HFFc6 (cell line): ENCODE measurements at places on chromosomes 1 and 21. TPM values are rescaled to one million over a fixed set of nuclear protein-coding genes. Genes with fewer than 3 reads are reported as not detected.

DNA sequence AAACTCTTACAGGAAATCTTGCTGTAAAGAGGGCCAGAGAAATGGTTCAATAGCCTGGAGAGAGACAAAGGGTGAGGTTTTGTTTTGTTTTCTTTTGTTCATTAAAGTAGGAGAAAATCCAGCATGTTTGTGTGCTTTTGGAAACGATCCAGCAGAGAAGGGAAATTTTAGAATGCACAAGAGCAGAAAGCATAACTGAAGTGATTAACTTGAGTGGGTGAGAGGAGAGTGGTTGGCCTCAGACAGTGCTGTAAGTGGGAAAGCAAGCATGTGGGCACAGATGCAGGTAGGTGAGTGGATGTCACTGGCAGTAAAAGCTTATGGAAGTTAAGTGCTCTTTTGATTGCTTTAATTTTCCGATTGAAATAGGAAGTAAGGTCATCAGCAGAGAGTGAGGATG is 50.2 kb downstream of the EEIG2 start:
- DNase-seq, result no peak

DNA sequence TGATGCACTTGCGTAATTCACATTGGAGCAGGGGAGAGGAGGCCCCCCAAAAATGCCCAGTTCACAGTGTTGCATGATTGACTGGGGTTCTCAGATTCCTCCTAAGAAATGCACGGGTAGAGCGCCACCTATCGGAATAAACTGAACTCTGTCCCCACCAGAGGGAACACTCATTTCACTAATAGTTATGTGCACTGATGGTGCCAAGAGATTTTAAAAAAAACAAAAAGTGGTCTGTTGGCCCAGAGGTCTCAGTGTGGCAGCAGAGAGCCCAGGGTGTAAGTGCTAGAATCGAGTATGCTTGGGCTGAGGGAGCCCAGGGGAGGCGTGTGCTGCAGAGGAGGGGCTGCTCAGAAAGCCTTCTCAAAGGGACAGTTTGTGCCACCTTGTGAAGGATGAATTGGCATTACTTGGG is 6.9 kb downstream of the PINK1 start:
- DNase-seq, result peak; percentile 43

The PRKAA2 gene
- 0.05 to 0.33 TPM (median 0.30 TPM) in 3 replicates for total RNA-seq

The TNFSF18 gene
- 0.09 to 0.15 TPM in 2 of 3 replicates, not detected in the other for total RNA-seq

- DNase-seq, result no peak
Measured at GRCh38 chr1:77623066-77623465, 59.4 kb downstream of the ZZZ3 start.

GRCh38 chr1:94624203-94624602 is 82.6 kb upstream of the F3 start:
- no peak for DNase-seq

The TMEM82 gene
- total RNA-seq, result not detected in 3 replicates

GRCh38 chr21:42276526-42277154 is 38.6 kb downstream of the TFF3 start:
- DNase-seq, result no peak

DNA sequence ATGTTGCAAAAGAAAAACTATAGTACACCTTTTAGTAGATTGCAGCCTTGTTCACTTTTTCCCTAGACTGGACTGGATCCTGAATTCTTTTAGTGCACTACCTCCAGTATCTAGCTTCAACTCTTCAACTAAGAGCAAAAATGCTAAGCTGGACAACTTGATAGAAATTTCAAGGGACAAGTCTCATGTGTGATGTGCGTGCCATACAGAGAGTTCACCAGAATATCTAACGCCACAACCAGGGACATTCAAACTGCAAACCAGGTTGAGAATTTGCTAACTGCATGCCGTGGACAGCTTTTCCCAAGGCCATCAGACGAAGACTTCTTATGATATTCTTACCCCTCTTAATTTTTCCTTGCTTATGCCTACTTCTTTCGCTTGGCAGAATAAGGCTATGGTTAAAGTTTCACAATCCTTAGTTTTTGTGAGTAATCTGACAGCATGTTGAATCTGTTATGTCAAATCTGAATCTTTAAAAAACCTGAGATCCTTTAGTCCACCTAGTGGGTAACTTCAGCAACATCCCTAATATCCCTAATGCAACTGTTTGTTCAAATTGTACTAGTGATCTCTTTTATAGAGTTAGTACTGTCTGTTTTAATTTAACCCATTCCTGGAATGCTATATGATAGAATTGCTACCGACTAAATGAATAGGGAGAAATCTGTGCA is 66.4 kb downstream of the DDAH1 start:
- peak; percentile 51 for DNase-seq

- no peak for DNase-seq
Measured at GRCh38 chr1:48023488-48023887, 26.3 kb upstream of the TRABD2B start.

DNA sequence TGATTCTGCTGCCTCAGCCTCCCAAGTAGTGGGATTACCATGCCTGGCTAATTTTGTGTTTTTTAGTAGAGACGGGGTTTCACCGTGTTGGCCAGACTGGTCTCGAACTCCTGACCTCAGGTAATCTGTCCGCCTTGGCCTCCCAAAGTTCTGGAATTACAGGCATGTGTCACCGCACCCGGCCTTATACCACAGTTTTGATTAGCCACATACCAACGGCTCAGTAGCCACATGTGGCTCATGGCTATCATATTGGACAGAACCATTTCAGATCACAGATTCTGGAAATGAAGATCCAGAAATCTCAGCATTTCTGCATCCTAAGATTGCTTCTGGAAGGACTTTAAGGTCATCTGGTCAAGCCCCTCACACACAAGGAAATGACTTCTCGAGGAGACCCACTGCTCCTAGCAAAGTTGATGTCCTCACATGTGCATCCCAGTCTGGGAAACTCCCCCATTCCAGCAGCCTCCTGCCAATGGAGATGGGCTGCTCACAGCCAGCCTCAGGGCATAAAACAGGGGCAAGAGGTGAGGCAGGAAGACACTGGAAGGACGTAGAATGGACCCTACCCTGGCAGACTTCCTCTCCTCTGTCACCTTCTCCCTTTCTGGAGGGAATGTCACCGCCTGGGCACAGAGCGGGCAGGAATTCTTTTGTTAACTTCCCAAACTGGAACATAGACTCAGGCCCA is 17.5 kb upstream of the CITED4 start:
- no peak for DNase-seq

The SPRR2B gene
- not detected in 3 replicates for total RNA-seq

The CFHR4 gene
- not detected in 3 replicates for total RNA-seq

The ANKRD45 gene
- 0.11 to 0.20 TPM (median 0.19 TPM) in 3 replicates for total RNA-seq

DNA sequence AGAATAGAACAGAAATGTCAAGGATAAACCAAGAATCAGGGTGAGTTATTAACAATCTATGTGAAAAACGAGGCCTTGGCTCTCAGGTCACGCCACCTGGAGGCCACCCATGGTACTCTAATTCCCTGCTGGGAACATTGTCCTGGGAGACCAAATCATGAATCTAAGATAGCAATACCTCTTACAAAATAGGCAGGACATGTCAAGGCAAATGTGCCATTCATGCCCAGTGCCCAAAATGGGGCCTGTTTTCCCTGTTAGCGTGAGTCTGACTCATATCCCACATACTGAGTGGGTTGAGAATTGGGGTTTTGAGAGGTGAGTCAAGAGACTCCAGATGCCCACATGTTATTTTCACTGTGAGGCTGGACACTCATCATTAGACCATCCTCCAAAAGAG is 380.8 kb downstream of the HHIPL2 start:
- peak; percentile 90 for DNase-seq

GRCh38 chr1:32220746-32221580 is 1.2 kb downstream of the TMEM234 start:
- no peak for DNase-seq

DNA sequence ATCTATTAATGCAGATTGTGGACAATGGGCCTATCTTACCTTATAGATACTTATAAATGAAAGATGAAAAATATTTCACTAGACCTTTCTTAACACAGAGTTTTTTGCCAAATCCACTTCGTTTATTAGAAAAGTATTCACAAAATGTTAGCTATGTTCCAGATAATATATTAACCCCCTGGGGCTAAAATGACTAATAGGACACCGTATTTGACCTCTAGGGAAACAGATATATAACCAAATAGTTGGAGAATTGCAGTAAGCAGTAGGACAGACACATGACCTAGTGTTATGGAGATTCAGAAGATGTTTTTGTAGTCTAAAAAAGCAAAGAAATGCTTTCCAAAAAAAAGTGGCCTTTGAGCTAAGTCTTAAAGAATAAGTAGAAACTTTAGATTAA is 106.9 kb downstream of the SEC16B start:
- peak; percentile 21 for DNase-seq

DNA sequence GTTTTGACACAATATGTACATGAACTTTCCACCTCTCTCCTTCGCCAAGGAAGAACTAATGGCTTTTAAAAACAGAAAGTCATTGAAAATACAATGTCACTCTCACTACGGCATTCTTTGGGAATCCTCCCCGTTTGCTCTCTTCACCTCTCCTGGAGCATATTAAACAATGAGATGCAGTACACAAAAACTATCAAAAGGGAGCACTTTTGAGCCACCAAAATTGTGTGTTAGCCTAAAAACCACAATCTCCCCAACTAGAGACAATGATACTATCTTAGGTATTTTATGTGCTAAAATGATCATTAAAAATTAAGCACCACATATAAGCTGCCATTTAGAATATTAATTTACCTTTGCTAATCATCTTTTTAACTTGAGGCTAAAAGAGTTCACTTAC is 425.5 kb downstream of the KCTD3 start:
- DNase-seq, result peak; percentile 43

GRCh38 chr1:195637539-195637938 is 970.7 kb downstream of the KCNT2 start:
- no peak for DNase-seq

The SAMD13 gene
- 0.27 to 1.1 TPM (median 0.29 TPM) in 3 replicates for total RNA-seq

GRCh38 chr1:29962831-29963247 is 726.5 kb downstream of the PTPRU start:
- no peak for DNase-seq

The FBLIM1 gene
- total RNA-seq, result 106 to 123 TPM (median 115 TPM) in 3 replicates

- DNase-seq, result peak; percentile 65
Measured at GRCh38 chr1:6794164-6794563, 8.9 kb downstream of the CAMTA1 start.

- no peak for DNase-seq
Measured at GRCh38 chr1:236657398-236657797, 28.9 kb upstream of the ACTN2 start.

DNA sequence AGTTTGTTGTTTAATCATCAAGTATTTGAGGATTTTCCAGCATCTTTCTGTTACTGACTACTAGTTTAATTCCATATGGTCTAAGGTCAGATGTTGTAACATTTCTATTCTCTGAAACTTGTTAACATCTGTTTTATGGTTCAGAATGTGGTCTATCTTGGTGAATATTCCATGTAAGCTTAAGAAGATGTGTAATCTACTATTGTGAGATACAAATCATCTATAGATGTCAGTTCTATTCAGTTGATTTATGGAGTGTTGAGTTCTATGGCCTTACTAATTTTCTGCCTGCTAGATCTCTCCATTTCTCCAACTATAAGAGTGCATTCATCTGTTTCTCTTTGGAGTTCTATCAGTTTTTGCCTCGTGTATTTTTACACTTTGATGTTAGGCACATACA is 31.5 kb downstream of the WARS2 start:
- no peak for DNase-seq

DNA sequence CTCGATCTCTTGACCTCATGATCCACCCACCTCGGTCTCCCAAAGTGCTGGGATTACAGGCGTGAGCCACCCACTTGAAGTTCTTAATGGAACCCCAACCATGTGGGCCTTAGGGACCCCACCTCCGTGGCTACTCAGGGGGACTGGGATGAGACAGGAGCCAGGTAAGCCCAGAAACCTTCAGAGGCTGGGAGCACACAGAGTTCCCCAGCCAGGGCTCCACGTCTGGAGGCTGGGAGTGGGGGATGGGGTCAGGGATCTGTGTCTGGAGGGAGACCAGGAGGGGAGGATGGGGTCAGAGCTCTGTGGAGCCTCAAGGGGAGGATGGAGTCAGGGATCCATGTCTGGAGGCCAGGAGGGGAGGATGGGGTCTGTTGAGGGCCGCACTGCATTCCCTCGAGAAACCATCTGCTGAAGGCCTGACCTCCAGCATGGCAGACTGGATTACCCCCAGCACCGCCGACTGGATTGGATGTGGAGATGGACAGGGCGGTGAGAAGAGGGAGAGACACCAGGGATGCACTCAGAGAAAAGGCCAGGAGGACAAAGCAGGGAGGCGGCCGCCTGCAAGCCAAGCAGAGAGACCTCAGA is 2.1 kb upstream of the FTCD start:
- no peak for DNase-seq

GRCh38 chr1:51945591-51945990 is 44.9 kb downstream of the RAB3B start:
- no peak for DNase-seq

The FABP3 gene
- 2.2 to 4.6 TPM (median 2.5 TPM) in 3 replicates for total RNA-seq

GRCh38 chr1:147912553-147912952 is 10.0 kb downstream of the GJA8 start:
- no peak for DNase-seq

The ATP1A2 gene
- 0.09 to 0.27 TPM in 2 of 3 replicates, not detected in the other for total RNA-seq

The KLHL17 gene
- total RNA-seq, result 13.0 to 16.1 TPM (median 13.4 TPM) in 3 replicates

DNA sequence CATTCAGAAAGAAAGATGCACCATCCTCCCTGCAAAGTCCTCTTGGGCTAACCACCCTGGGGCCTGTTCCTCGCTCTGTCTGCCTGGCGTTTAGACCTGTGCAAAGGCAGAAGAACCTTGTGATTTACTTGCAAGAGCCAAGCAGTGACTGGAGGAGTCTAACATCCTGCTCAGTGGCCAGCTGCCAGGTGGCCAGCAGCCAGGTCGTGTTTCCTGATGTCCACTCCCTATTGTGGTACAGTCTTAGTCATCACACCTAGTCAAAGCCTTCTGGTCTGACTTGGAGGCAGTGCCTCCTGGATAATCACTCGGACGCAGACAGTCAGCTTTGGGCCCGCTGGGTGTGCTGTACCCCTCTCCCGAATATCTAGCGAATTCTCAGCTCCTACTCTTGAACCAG is 118.1 kb downstream of the PGBD5 start:
- peak; percentile 77 for DNase-seq

GRCh38 chr1:105585791-105586190 is 1470.7 kb upstream of the PRMT6 start:
- no peak for DNase-seq

DNA sequence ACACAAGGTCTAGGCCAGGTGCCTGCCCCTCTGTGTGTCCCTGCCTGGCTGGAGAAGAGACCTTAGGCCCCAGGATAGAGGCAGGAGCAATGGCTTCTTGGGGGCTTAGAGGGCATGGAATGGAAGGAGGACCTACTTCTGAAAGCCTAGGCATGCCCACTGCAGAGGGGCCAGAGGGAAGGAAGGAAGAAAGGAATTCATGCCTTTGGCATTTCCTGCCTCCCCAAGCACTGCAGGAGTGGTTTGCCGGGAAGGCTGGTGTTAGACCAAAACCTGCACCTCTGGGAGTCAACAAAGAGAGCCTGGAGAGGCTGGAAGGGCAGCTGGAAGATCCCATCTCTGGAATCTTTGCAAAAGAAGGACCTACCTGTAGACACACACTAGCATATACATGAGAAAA is 50.7 kb upstream of the KCNE2 start:
- DNase-seq, result peak; percentile 7

- no peak for DNase-seq
Measured at GRCh38 chr1:205038132-205038786, 4.8 kb upstream of the CNTN2 start.

GRCh38 chr1:234559902-234560676 is 49.9 kb downstream of the IRF2BP2 start:
- DNase-seq, result no peak

GRCh38 chr1:3711381-3711779 is 40.9 kb upstream of the CCDC27 start:
- no peak for DNase-seq
